A375 (cell line): ENCODE measurements at places on chromosomes 6 and 20. TPM values are rescaled to one million over a fixed set of nuclear protein-coding genes. Genes with fewer than 3 reads are reported as not detected.

SLC2A4RG gene
- total RNA-seq, result 38.4 and 48.2 TPM in 2 replicates

KIF25 gene
- 0.29 TPM in 1 of 2 replicates, not detected in the other for total RNA-seq

SNTA1 gene
- total RNA-seq, result 11.2 and 12.4 TPM in 2 replicates

XKR7 gene
- not detected in 2 replicates for total RNA-seq

SOX12 gene
- 6.9 and 7.7 TPM in 2 replicates for total RNA-seq

PHACTR3 gene
- total RNA-seq, result not detected in 2 replicates

SLC13A3 gene
- 1.5 and 2.8 TPM in 2 replicates for total RNA-seq

ENPP4 gene
- 0.93 and 1.0 TPM in 2 replicates for total RNA-seq
